ENCODE measurements at places on chromosomes 4 and X.

DNA sequence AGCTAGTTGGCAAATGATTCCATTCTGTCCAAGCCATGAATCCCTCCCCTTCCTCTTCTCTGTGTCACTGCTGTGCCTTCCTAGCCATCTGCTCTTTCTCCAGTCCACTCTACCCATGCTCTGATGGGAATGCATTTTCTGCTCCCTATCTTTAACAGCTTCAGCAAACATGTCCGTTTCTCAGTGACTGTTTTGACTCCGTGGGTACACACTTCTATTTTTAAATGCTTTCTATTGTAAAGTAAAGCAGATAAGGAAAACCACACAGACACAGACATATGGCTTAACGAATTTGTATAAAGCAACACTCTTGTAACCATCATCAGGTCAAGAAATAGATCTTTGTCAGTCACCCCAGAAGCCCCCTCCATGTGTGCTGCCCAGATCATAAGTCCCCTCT is 72.4 kb upstream of the KLHL13 start:
- no peak for DNase-seq

GRCh38 chrX:154738011-154738738 is 12.7 kb downstream of the GAB3 start:
- no peak for DNase-seq

GRCh38 chr4:113636877-113637276 is 124.7 kb downstream of the CAMK2D start:
- no peak for DNase-seq

DNA sequence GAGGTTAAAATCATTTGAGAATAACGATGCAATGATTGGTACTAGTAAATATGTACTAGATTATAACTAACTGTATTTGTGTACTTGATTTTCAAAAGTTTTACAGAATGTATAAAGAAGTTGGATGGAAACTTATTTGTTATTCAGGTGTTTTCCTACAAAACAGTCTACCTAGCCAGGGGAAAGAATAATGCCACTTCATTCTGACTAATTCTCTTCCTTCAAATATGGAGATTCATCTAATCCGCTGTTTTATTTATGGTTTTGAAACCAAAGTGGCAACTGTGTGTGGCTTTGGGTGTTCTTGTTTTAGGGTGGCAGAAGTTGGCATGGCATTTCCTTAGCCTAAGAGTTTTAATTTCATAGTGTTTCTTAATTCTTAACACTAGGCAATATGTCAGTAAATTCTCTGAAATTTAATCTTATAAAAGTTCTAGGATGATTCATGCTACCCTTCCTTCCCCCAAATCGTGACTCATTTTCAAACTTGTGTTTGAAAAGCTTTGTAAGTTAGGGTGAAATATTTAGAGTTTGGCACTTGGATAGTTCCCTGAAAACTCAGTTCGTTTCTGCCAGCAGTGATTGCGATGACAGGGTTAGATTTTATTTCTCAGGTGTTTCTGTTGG is 62.6 kb downstream of the DCLK2 start:
- no peak for DNase-seq

DNA sequence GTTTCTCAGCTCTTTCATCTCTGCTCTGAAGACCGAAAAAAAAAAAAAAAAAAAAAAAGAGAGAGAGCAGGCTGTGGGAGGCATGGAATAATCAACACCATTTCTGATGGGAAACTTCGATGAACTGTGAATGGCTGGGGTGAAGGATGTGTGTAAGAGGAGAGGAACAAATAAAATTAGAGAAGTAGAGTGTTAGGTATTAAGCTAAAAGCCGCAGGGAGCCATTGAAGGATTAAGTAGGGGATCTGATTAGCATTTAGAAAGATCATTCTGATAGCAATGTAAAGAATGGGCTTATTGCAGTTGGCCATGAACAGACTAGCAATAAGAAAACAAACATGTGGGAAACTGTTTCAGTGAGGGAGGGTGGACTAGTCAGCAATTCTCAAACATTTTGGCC is 33.6 kb upstream of the JADE1 start:
- DNase-seq, result no peak

- DNase-seq, result no peak
Observed at GRCh38 chrX:42128020-42128419, 204.7 kb upstream of the CASK start.

- no peak for DNase-seq
Observed at GRCh38 chrX:19986531-19986930, 4.3 kb downstream of the BCLAF3 start.

DNA sequence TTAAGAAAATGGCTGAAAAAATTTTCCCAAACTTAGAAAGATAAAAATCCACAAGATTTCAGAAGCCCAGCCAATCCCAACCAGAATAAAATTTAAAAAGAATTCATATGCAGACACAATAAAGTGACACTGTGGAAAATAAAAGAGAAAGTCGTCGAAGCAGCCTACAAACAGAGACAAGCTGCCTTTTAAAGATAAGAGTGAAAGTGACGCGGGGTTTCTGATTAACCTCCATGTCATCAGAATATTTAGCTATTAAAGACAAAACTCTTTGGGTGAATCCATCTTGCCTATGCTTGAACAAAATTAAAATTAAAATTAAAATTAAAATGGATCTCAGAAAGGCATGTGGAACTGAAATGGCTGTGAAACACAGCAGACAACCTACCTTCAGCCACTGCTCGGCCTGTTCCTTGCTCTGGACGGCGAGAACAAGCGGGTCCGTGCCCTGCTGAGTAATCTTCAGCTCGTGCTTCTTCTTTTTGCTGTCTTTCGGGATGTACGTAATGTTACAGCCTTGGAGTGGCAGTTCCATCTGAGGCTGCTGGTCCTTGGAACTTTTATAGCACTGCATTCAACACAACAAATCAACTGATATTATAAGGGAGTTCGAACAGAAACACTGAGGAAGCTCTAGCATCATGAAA is 101.4 kb downstream of the AFAP1 start:
- DNase-seq, result no peak

- DNase-seq, result no peak
Observed at GRCh38 chr4:24751926-24752539, 43.3 kb upstream of the SOD3 start.

- DNase-seq, result peak; percentile 37
Observed at GRCh38 chrX:16695079-16695676, 17.3 kb downstream of the CTPS2 start.

GRCh38 chr4:68987007-68987406 is 35.4 kb upstream of the UGT2A3 start:
- no peak for DNase-seq

GRCh38 chr4:145670422-145670821 is 9.5 kb upstream of the C4orf51 start:
- no peak for DNase-seq

DNA sequence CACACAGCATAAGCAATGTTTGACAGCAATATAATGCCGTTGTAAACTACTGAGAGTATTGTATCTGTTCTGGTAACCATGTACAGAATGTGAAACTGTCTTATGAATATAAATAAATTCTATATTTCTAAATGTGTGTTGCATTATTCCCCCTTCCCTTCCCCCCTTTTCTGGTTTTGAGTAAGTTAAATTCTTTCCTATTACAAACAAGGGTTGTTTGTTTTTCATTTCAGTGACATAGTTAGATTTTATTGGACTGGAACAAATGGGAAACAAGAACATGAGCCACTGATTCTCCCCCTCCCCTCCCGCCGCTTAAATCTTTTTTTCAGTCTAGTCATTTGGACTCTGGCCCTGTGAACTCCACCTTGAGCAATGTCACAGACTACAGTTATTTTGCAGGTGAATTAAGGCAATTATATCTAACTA is 69.8 kb downstream of the GPAT3 start:
- DNase-seq, result no peak

- DNase-seq, result no peak
Observed at GRCh38 chr4:145530662-145531061, 49.0 kb downstream of the SMAD1 start.

DNA sequence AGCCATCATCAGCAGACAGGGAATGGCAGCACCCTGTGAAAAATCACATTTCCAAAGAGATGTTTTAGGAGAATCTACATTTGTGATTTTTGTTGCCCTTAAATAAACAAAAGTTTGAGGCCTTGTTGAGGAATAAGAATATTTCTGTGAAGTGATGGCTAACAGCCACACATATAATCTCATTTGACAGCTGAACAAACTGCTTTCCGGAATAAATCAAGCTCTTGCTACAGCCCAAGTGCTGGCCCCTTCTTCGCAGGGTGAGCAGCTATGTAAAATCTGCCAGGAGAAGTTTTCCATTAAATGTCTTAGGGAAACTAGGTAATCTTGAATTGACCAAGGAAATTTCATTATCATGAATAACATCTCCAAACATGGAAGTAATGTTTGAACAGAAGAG is 106.4 kb upstream of the GPM6B start:
- no peak for DNase-seq

GRCh38 chr4:109231331-109231730 is 71.1 kb downstream of the COL25A1 start:
- no peak for DNase-seq

- no peak for DNase-seq
Observed at GRCh38 chr4:82901183-82901718, 716 bp downstream of the THAP9 start.

GRCh38 chr4:54109241-54110018 is 9.5 kb downstream of the GSX2 start:
- DNase-seq, result no peak
